ENCODE measurements at places on chromosomes 11 and 22. TPM values are rescaled to one million over a fixed set of nuclear protein-coding genes. Genes with fewer than 3 reads are reported as not detected.

Gene DERL3
- total RNA-seq, result 0.50 TPM

Gene MISFA
- total RNA-seq, result 5.8 TPM

Gene PRG2
- total RNA-seq, result 2.4 TPM

Gene STK33
- total RNA-seq, result 31.1 TPM

DNA sequence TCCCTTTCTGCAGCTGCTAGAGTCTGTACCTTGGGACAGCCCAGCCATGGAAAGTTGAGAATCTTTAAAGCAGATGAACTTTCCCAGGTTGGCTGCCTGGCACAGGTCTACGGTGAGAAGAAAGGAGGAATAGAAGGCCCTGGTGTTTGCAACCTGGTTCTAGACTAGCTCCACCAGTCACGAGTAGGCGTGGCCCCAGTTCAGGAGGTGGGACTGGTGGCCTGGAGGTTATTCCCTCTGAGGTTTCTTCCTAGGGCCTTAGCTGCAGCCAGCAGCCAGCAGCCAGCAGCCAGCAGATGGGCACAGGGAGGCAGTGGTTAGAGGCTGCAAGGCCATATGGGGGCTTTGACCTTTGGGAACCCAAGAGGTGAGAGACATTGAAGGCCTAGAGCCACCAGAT is 40.9 kb downstream of the PRDM11 start:
- H3K4me3 ChIP-seq, result no peak overlapping the region
- peaks cover 5% of the 10 kb centered on the region for H3K4me1 ChIP-seq
- DNase-seq, result no peak
- no peaks in the 10 kb centered on the region for H3K27me3 ChIP-seq

- no peak overlapping the region for H3K27ac ChIP-seq
- no peaks in the 10 kb centered on the region for H3K36me3 ChIP-seq
- peaks cover 36% of the 10 kb centered on the region for H3K4me1 ChIP-seq
Measured at GRCh38 chr11:69471729-69472540, 9.5 kb upstream of the LINC01488 start.

DNA sequence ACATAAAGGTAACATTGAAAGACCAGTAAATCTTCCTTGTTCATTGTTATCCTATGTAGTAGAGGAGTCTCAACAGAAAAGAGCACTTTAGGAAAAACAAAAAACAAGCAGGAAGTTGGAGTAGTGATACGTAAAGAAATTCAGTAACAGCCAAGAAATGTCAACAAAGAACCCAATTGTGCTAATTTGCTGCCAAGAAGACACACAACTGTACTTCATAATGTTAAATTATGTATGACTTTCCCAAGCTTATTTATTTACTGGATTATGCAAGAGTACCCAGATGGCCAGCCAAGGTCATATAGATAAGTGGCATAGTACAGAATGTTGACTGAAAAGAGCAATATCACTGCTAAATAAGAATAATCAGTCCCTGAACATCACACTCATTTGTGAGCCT is 264.7 kb upstream of the CCDC179 start:
- no peak overlapping the region for H3K27ac ChIP-seq
- H3K4me3 ChIP-seq, result no peak overlapping the region
- H3K36me3 ChIP-seq, result no peaks in the 10 kb centered on the region
- H3K27me3 ChIP-seq, result no peaks in the 10 kb centered on the region

DNA sequence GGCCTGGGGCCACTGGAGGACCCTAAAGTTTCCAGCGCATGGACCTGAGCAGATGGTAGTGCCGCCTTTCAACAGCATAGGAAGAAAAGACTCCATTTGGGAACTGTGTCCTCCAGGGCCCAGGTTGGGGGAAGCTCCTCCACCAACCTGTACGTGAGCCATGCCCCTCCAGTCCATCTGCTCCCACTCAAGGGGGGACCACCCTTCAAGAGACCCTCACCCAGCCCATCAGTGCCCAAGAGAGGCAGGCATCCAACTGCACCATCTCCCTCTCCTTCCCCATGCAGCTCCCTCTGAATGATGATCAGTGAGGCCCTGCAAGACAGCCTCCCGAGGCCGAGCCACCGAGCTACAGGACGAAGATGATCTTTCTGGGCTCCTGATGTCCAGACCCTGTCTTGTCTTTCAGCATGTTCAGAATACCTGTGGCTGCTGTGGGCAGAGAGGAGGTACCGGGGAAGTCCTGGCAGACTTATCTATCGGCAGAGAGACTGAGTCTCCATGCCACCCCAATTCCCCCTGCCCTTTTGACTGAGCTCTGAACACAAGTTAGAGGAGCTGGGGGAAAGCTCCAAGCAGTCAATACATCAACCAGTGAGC is 25.0 kb upstream of the JAM3 start:
- no peak for DNase-seq
- peaks cover 4% of the 10 kb centered on the region for H3K36me3 ChIP-seq
- no peak overlapping the region for H3K4me3 ChIP-seq
- H3K4me1 ChIP-seq, result peaks cover 57% of the 10 kb centered on the region
- H3K27ac ChIP-seq, result no peak overlapping the region

GRCh38 chr11:92794783-92795182 is 174.7 kb upstream of the MTNR1B start:
- no peak for DNase-seq
- H3K27me3 ChIP-seq, result no peaks in the 10 kb centered on the region
- H3K4me1 ChIP-seq, result no peaks in the 10 kb centered on the region
- H3K27ac ChIP-seq, result no peak overlapping the region
- H3K36me3 ChIP-seq, result peaks cover 3% of the 10 kb centered on the region

DNA sequence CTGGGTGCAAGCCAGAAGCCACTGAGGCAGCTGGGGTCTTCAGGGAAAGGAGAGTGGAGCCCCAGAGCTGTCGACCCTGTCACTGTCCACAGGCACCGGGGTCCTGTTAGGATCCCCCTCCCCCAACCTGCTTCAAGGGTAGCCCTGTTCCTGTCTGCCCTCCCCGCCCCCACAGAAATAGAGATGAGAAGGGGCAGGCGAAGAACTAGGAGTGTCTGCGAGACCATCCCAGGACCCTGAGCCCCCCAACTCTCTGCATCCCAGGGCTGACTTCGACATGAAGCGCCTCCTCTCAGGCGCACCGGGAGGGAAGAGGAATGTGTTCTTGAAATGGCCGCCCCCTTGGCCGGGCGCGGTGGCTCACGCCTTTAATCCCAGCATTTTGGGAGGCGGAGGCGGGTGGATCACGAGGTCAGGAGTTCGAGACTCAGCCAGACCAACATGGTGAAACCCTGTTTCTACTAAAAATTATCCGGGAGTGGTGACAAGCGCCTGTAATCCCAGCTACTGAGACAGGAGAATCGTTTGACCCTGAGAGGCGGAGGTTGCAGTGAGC is 607 bp upstream of the ZNF70 start:
- H3K36me3 ChIP-seq, result no peaks in the 10 kb centered on the region
- DNase-seq, result no peak
- H3K27ac ChIP-seq, result peak overlapping the region; percentile 91
- H3K4me1 ChIP-seq, result peaks cover 17% of the 10 kb centered on the region

DNA sequence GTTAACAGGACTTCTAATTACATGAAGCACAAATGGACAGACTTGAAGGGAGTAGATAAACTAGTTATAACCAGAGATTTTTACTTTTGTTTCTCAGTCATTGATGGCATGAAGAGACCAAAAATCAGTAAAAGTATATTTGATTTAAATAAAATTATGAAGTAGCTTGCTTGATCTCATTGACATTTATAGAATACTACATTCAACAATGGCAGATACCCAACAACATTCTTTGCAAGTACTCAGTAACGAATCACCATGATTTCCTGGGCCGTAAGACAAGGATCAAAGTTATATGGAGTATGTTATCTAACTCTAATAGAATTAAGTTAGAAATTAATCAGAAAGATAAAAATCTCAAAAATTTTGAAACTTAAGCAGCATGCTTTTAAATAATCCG is 317.6 kb downstream of the TBC1D22A start:
- no peak for DNase-seq
- no peak overlapping the region for H3K4me3 ChIP-seq
- H3K4me1 ChIP-seq, result no peaks in the 10 kb centered on the region
- H3K27ac ChIP-seq, result no peak overlapping the region
- H3K36me3 ChIP-seq, result no peaks in the 10 kb centered on the region

DNA sequence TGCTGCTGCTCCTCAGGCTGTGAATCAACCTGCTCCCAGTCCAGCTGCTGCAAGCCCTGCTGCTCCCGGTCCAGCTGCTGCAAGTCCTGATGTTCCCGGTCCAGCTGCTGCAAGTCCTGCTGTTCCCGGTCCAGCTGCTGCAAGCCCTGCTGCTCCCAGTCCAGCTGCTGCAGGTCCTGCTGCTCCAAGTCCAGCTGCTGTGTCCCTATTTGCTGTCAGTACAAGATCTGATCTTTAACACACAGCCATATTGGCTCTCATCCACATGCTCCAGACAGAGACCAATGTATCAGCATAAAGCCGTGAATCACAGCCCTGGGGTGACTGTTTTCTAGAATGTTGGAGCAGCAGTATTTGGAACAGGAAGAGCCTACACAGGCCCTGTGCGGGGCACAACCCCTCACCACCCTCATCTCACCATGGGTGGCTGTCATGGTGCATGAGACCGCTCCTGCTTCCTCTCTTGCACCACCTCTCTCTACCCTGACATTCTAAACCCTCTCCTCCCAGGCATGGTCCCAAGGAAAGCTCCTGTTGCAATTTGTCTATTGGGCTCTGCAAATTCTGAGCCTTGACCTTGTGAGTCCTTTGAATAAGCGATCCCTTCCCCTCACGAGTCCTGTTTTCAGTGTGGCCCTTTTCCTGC is 3.5 kb downstream of the KRTAP5-10 start:
- no peak overlapping the region for H3K27ac ChIP-seq
- no peak overlapping the region for H3K4me3 ChIP-seq
- H3K36me3 ChIP-seq, result no peaks in the 10 kb centered on the region

DNA sequence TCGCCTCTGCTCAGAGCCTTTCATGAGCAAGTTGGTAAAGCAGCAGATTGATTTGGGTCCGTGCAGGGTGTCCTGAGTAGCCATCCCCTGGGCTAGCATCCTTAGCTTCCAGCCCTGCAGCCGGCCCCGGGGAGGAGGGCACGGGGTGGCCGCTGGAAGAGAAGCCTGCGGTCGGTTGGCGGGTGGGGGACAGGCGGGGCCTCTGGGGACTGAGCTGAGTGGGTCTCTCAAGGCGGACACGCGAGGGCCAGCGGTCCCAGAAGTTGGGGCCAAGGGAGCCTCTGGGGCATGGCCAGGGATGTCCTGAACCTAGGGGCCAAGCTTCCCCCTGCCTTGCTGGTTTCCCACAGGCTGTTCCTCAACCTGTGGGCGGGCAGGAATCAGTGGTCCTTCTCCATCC is 143.0 kb downstream of the TBC1D22A start:
- DNase-seq, result no peak
- H3K4me1 ChIP-seq, result peaks cover 11% of the 10 kb centered on the region
- peaks cover 40% of the 10 kb centered on the region for H3K36me3 ChIP-seq
- H3K27ac ChIP-seq, result no peak overlapping the region

DNA sequence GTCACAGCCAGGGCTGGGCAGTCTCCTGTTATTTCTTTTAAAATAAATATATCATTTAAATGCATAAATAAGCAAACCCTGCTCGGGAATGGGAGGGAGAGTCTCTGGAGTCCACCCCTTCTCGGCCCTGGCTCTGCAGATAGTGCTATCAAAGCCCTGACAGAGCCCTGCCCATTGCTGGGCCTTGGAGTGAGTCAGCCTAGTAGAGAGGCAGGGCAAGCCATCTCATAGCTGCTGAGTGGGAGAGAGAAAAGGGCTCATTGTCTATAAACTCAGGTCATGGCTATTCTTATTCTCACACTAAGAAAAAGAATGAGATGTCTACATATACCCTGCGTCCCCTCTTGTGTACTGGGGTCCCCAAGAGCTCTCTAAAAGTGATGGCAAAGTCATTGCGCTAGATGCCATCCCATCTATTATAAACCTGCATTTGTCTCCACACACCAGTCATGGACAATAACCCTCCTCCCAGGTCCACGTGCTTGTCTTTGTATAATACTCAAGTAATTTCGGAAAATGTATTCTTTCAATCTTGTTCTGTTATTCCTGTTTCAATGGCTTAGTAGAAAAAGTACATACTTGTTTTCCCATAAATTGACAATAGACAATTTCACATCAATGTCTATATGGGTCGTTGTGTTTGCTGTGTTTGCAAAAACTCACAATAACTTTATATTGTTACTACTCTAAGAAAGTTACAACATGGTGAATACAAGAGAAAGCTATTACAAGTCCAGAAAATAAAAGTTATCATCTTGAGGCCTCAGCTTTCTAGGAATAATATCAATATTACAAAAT is 13.4 kb downstream of the OR51B4 start:
- no peak for DNase-seq
- no peaks in the 10 kb centered on the region for H3K27me3 ChIP-seq
- H3K36me3 ChIP-seq, result no peaks in the 10 kb centered on the region
- no peak overlapping the region for H3K4me3 ChIP-seq

DNA sequence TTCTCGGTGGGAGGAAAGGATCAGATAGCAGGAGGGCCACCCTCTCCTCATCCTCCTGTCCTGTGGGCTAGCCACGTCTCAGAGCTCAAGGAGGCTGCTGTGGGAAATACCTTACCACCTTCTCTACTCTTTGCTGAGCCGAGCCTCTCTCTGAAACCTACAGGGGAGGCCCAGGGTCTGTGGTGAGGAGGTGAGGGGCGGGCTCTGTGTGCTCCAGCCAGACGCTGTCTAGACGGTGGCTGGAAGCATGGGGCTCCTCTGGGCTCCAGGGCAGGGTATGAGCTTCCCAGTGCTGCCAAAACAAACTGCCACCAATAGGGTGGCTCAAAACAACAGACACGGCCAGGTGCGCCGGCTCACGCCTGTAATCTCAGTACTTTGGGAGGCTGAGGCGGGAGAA is 5.5 kb upstream of the TMPRSS6 start:
- no peaks in the 10 kb centered on the region for H3K4me1 ChIP-seq
- DNase-seq, result no peak
- H3K4me3 ChIP-seq, result no peak overlapping the region
- no peaks in the 10 kb centered on the region for H3K36me3 ChIP-seq

DNA sequence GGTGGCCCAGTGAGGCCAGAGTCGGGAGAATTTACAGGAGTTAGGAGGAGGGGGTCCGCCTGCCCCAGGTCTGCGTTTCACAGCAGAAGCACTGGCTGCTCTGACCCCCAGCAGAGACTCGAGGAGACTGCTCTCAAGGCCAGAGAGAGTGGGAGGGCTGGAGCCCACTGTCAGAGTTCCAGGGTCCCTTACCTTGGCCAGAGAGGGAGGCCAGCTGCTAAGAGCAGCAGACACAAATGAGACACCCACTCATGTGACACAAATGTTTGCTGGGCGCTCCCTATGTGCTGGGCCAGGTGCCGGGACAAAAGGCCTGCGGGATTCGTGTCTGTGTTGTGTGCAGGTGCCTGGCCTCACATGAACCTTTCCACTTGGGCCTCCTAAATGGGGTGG is 2.8 kb upstream of the TNFRSF13C start:
- H3K27ac ChIP-seq, result no peak overlapping the region
- H3K4me3 ChIP-seq, result no peak overlapping the region
- H3K27me3 ChIP-seq, result peaks cover 31% of the 10 kb centered on the region
- DNase-seq, result no peak

GRCh38 chr22:32286290-32286840 is 31.2 kb upstream of the SLC5A4 start:
- no peak for DNase-seq
- H3K4me1 ChIP-seq, result no peaks in the 10 kb centered on the region
- no peak overlapping the region for H3K4me3 ChIP-seq
- H3K36me3 ChIP-seq, result no peaks in the 10 kb centered on the region
- no peaks in the 10 kb centered on the region for H3K27me3 ChIP-seq
